ENCODE measurements at places on chromosomes 1 and 21. TPM values are rescaled to one million over a fixed set of nuclear protein-coding genes. Genes with fewer than 3 reads are reported as not detected.
A peak's percentile ranks its signal among the peaks of the same experiment; 100 is the strongest.

GRCh38 chr1:203536575-203536974, 42.6 kb downstream of the OPTC start:
- H3K4me1 ChIP-seq: no peaks in the 10 kb centered on the region
- H3K27ac ChIP-seq: no peak overlapping the region
- H3K36me3 ChIP-seq: no peaks in the 10 kb centered on the region
- no peaks in the 10 kb centered on the region for H3K27me3 ChIP-seq
- no peak overlapping the region for H3K4me3 ChIP-seq

- H3K27me3 ChIP-seq: no peaks in the 10 kb centered on the region
- H3K4me3 ChIP-seq: no peak overlapping the region
- H3K4me1 ChIP-seq: peaks cover 11% of the 10 kb centered on the region
- H3K27ac ChIP-seq: no peak overlapping the region
- no peaks in the 10 kb centered on the region for H3K36me3 ChIP-seq
These were observed 1.7 kb upstream of the TMEM240 start for GRCh38 chr1:1541956-1542765.

DNA sequence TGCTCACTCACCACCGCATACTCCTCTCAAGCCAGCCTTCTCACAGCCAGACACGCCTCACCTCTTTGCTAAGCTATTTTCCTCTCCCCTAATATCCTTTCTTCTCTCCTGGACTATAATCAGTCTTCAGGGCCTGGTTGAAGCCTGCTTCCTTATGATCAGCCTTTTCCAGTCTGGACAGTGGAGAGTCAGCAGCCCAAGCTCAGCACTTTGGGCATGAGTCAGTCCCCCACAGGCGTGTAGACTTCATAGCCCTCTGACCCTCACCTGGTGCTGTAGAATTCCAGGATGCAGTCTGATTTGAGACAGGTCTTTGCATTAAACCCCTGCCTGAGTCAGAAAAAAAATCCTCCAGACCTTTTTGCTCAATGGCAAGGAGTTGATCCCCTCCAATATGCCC, 2.5 kb downstream of the HPCAL4 start:
- peaks cover 7% of the 10 kb centered on the region for H3K4me1 ChIP-seq
- H3K36me3 ChIP-seq: no peaks in the 10 kb centered on the region
- H3K27ac ChIP-seq: no peak overlapping the region
- no peak overlapping the region for H3K4me3 ChIP-seq
- H3K27me3 ChIP-seq: no peaks in the 10 kb centered on the region

DNA sequence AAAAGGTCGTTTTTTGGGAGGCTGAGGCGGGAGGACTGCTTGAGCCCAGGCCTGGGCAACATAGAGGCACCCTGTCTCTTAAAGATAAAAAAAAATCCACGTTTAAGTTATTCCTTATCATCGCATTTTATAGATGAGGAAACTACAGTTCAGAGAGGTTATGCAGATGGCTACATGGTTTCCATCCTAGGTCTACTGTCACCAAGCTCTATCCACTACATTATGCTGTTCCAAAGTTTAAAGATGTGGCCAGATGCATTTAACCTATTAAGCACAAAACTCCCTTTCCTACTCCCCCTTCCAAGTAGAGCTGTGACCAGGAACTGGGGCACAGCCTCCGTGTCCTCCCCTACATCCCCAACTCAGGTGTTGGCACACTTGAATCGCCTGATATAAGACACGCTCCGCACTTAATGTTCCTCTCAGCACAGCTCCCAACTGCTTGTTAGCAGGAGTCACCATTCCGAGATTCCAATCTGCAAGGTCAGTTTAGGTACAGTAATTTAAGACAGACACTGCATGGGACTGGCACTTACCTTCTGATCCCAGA, 1.3 kb downstream of the TAF5L start:
- peaks cover 10% of the 10 kb centered on the region for H3K4me1 ChIP-seq
- H3K27ac ChIP-seq: no peak overlapping the region
- no peak for DNase-seq

DNA sequence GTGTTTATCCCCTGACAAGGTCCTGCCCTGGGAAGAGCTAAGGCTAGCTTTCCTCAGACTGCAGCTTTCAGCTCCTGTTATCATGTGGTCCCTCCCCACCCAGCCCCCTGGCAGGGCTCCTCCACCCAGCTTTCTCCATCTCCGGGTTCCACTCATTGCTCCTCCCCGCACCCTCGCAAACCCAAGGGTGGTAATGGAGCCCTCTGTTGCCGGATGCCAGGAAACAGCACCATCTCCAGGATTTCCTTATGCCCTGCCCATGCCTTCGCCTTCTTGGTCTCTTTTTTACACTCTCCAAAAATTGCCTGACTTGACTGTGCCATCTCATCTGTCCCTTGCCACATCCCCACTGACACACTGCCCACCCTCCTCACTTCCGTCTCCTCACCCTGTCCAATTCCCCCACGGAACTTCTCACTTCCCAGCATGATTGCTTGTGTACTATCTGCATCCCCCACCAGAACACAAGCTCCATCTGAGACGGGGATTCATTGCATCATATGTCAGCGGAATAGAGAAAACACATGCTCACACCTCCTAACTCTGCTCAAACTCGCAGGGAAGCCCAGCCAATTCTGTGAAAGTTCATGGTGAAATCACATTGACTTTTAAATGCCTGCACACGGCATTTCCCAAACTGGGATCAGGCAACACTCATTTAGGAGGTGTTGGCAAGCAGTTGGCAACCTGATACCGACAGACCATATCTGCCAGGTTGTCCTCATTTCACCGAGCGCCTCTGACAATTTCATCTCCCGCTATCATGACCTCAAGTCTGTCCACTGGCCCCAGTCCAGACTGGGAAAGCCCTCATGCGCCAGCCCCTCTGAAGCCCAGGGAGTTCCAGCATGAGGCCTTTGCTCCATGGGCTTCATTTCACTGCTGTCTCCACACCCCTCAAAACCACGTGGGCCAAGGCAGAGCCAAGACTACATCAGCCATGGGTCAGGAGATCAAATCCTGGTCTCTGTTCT, 201.1 kb downstream of the MATN1 start:
- H3K4me1 ChIP-seq: no peaks in the 10 kb centered on the region
- H3K36me3 ChIP-seq: no peaks in the 10 kb centered on the region
- DNase-seq: peak; percentile 13
- H3K4me3 ChIP-seq: no peak overlapping the region

- H3K27ac ChIP-seq: peak overlapping the region; percentile 38
- H3K36me3 ChIP-seq: no peaks in the 10 kb centered on the region
- H3K4me3 ChIP-seq: no peak overlapping the region
- DNase-seq: no peak
- peaks cover 4% of the 10 kb centered on the region for H3K4me1 ChIP-seq
- no peaks in the 10 kb centered on the region for H3K27me3 ChIP-seq
These were observed 35.8 kb upstream of the TDRD10 start for GRCh38 chr1:154466206-154466605.

- no peaks in the 10 kb centered on the region for H3K36me3 ChIP-seq
- H3K4me3 ChIP-seq: no peak overlapping the region
- DNase-seq: no peak
- H3K27ac ChIP-seq: no peak overlapping the region
These were observed 485.9 kb downstream of the OMA1 start for GRCh38 chr1:58060559-58061170.

DNA sequence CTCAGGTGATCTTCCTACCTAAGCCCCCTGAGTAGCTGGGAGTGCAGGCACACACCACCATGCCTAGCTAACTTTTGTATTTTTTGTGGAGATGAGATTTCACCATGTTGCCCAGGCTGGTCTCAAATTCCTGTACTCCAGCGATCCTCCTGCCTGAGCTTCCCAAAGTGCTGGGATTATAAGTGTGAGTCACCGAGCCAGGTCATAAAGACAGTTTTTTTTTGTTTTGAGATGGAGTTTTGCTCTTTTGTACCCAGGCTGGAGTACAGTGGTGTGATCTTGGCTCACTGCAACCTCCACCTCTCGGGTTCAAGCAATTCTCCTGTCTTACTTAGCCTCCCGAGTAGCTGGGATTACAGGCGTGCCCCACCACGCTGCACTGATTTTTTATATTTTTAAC, 42.1 kb downstream of the KIF1B start:
- DNase-seq: no peak
- H3K4me1 ChIP-seq: peaks cover 5% of the 10 kb centered on the region
- H3K27ac ChIP-seq: no peak overlapping the region
- no peaks in the 10 kb centered on the region for H3K27me3 ChIP-seq

GRCh38 chr1:53073287-53073686, 11.3 kb downstream of the PODN start:
- peak overlapping the region; percentile 57 for H3K27ac ChIP-seq
- peaks cover 7% of the 10 kb centered on the region for H3K4me1 ChIP-seq
- no peak overlapping the region for H3K4me3 ChIP-seq
- H3K27me3 ChIP-seq: no peaks in the 10 kb centered on the region
- H3K36me3 ChIP-seq: no peaks in the 10 kb centered on the region

GRCh38 chr1:52738893-52739292, 12.6 kb downstream of the ZYG11B start:
- H3K36me3 ChIP-seq: no peaks in the 10 kb centered on the region
- no peak for DNase-seq
- no peak overlapping the region for H3K4me3 ChIP-seq

TMEM200B gene
- total RNA-seq: 30.6 TPM

UBE2U gene
- not detected for total RNA-seq

SYT2 gene
- not detected for total RNA-seq

GJB5 gene
- total RNA-seq: not detected

MMP23B gene
- total RNA-seq: 122 TPM

NOS1AP gene
- total RNA-seq: 1.5 TPM

Data from ovary (tissue), 10 donors.